ENCODE measurements at places on chromosomes 2 and 18.

GRCh38 chr2:18362696-18363095 is 197.8 kb downstream of the RDH14 start:
- peak; percentile 89 for DNase-seq

- DNase-seq: peak; percentile 86
These were observed 132.6 kb downstream of the ACTR3 start for GRCh38 chr2:114022360-114023085.

- DNase-seq: no peak
These were observed 107.1 kb downstream of the EML6 start for GRCh38 chr2:54830546-54830945.

- peak; percentile 58 for DNase-seq
These were observed 854 bp downstream of the GPR155 start for GRCh38 chr2:174485788-174486562.

DNA sequence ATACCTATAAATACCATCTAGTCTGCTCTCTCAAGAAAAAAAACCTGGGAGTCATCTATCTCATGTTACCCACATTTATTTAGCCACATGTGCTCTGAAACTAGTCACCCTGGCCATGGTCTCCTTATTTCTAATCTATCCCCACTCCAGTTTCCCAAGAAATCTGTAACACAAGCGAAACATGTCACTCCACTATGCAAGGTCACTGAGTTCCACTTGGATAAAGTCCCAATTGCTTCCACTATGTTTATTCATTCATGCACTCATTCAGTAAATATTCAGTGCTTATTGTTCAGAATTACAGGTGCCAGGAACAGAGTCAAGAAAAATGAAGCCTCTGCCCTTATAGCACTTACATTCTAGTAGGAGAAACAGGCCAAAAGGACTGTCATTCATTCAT is 369.4 kb upstream of the CYRIA start:
- DNase-seq: peak; percentile 64

DNA sequence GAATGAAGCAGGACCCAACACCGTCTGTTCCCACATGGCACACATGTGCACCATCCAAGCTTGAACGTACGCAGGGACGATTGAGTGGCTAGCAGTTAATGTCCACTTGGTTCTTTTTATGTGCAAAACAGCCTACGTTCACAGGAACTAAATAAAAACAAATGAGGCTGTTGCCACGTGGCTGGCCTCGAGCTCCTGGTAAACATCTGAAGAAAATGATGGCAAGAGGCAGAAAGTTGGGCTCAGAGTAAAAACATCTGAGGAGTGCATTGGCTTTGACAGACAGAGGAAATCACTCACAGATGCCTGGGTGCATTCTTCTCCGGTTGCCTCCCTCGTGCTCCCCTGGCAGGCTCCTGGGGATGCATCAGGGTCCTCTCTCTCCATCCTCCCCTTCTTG is 177.9 kb downstream of the NRP2 start:
- DNase-seq: no peak

- DNase-seq: no peak
These were observed 56.4 kb downstream of the ADCY3 start for GRCh38 chr2:24863641-24864040.

DNA sequence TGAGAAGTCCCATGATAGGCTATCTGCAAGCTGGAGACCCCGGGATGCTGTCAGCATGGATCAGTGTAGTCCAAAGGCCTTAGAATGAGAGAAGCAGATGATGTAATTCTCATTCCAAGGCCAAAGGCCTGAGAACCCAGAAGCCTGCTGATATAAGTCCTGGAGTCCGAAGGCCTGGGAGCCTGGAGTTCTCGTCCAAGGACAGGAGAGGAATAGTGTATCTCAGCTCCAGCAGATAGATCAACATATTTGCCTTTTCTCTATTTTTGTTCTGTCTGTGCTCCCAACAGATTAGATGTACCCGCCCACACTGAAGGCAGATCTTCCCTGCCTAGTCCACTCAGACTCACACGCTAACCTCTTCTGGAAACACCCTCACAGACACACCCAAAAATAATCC is 454.9 kb upstream of the CHAC2 start:
- no peak for DNase-seq

DNA sequence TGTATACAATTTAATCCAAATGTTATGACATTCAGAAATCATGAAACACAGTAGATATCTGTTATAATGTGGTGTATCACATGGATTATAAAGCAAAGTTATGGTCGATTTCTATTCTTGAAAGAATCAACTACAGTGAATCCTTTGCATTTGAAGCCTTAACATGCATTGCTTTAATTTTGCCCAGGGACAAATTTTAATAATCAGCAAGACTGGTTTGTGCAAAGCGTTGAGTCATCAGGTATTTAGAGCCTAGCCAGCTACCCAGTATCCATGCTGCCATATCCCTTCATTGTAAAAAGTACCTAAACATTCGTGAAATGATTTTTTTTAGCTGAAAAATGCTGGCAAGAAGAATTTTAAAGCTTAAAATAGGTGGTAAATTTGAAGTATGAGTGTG is 8.9 kb upstream of the SPDYA start:
- DNase-seq: peak; percentile 53

- DNase-seq: no peak
These were observed 60.0 kb downstream of the KLHL14 start for GRCh38 chr18:32712860-32713259.

DNA sequence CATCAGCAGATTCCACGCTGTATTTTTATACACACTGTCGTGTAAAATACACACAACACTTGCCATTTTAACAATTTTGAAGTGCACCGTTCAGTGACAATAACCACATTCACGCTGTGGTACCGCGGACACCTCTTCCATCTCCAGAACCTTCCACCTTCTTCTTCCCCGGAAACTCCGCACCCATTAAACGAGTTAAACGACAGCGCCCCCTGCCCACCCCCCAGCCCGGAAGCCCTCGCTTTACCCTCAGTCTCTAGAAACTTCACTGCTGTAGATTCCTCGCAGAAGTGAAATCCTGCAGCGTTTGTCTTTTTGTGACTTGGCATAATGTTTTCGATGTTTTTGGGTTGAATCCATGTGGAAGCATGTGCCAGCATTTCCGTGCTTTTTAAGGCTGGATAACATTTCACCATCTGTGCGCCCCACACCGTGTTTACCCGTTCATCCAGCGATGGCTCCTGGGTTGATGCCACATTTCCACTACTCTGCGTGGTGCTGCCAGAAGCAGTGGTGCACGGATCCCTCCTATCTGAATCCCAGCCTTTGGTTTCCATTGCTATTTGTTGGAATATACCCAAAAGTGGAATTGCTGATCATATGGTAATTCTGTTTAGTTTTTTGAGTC is 32.0 kb upstream of the TMEM18 start:
- DNase-seq: no peak

DNA sequence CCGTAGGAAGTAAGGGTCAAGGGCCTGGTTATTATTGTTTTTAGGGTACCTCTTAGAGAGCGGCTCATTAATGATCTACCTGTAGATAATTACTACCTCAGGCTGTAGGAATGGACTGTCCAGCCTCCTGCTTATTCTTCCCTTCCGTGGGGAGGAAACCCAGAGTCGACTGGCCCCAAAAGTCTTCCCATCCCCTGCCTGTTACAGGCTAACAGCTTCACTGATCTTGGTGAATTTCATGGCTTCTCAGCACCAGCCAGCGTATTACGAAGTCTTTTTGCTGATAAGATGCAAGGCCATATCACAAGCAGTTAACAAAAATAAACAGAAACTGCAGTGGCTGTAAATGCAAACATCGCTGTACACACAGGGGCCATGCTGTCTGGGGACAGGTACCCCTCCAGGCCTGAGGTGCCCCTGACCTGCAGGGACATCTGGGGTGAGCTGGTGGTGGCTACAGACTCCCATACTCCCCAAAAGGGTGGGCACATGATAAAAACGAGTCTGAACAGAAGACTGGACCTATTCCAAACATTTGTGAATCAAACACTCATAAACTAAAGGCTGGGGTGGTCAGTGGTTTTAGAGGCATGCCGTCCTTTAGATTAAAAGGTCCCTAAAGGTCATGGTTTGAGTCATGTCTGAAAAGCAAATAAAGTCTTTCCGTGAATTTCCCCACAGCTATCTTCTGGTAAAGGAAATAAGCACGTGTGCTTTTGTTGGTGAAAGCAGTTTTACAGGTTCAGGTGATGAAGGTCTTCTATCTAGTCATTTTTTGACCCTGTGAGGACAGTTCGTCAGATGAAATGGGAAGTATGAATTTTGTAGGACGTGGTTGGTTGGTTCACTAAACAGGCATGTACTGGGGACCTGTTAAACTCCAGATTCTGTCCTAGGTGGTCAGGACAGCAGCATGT is 36.7 kb downstream of the TTC39C start:
- peak; percentile 61 for DNase-seq

- no peak for DNase-seq
These were observed 82.6 kb upstream of the CYP1B1 start for GRCh38 chr2:38158378-38159118.

DNA sequence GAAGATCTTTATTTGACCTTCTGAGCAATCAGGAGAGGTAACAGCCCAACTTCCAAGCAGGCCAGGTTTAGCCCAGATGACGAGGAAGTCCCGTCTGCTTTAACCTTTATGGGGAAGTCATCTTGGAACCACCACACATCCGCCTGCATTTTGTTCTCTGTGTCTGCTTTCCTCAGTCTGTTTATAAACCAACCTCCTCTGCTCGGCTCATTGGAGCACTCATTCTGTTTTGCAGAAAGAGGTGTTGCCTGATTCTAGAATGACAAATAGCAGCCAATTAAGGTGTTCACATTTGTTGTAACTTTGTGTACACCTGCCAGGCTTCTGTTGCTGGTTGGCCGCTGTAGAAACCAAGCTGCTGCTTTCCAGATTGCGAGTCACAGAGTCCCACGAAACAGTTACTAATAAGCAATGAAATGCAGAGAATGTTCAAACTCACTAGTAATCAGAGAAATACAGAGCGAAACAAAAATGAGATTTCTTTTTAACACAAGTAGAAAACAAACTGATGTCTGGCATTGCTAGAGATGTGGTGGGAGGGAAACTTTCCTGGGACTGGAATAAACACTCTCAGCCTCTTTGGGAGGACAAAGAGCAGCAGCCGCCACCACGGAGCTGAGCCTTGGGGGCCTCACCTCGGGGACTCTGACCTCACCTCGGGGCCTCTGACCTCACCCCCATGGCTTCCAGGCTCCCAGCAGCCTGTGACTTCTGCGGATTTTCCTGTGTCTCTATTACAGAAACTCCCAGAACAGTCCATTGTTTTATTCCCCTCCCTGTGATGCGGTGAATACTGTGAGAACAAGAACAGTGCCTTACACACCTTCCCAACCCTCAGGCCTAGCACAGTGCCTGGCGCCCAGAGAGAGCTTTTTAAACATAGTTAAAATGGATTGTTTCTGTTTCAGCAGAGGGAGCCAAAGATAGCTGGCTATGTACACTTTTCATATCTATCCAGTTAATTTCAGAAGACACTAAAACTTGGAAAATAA is 64.0 kb downstream of the MBP start:
- peak; percentile 64 for DNase-seq

DNA sequence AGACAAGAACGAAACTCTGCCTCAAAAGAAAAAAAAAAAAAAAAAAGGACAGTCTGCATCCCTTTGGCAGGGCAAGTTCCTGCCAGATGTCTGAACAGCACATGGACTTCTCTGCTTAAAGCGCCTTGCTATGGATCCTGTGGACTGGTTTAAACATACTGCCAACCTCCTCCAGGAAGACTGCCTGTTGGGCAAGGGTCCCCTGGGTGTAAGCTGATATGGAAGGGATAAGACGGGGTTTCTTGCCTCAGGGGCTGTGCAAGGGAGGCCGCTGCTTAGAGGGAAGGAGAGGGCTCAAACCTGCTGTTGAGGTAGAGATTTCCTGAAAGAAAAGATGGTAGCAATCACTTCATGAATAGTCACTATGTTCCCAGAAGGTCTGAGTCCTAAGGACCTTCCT is 22.2 kb downstream of the SKA1 start:
- DNase-seq: no peak

DNA sequence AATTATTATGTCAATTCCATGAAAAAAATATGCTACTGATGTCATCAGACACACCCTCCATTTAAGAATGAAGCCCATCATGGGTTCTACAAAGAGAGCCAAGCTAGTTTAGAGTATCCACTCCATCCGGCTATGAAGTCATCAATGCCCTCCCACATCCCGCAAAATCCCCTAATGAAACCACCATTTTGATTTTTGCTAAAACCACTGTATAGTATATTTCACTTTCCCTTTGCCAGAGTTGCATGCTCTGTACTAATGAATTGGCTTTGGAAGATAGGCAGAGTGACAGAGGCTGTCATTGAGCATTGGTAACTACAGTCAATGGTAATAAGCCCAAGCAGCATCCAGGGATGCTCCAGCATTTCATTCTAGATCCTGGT is 118.6 kb downstream of the ANKRD44 start:
- DNase-seq: no peak

DNA sequence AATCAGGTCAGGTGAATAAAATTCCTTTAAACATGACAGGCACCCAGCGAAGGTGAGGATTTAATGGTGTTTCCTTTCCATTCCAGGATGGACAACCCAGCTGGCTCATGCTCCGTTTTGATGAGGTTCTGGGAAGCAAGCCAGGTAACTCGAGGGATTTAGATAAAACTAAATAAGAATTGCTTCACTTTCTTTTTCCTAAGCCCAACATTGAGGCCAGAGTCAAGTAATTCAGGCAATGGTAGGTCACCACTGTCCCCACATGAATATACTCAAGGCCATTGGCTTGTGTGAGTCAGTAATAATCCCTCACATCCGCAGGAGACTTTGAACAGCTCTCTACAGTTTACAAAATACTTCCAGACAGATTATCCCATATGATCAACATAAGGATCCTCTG is 16.2 kb upstream of the LRATD1 start:
- DNase-seq: no peak

DNA sequence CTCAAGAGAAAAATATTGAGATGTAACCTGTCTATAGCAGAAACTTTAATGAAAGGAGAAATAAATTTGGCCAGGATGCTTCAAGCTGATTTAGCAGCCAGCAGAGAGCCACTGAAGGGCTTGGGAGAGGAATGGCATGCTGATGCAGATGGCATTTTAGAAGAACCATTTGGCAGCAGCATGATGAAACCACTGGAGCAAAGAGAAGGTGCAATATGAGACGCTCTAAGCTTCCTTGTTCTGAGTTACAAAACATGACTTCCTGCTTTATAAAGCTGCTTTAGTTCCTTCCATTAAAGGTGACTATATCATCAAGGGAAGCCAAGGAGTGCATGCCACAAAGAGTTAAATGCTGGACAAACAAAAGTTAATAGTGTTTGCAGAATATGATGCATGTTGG is 189.7 kb downstream of the PID1 start:
- no peak for DNase-seq

DNA sequence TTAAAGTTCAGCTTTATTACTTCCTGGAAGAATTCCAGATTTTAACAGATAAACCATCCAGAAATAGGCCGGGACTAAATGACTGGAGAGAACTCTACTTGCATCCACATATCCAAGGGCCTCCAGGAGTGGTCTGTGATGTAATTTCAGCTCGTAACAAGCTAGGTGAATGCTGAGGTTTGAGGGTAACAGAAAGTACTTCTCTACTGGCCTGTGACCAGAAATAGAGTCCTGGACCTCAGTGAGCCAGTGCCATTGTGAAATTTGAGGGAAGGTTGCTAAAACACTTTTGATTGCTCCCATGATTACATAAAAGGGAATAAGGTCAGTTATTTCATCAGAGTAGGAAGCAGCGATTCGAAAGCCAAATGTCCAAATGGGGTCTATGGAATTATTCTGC is 158.1 kb downstream of the DOCK10 start:
- no peak for DNase-seq

- peak; percentile 52 for DNase-seq
These were observed 43.7 kb downstream of the CDC42EP3 start for GRCh38 chr2:37627710-37628109.

Measured in ELR (cell line).